ENCODE measurements at places on chromosomes 2 and 18. TPM values are rescaled to one million over a fixed set of nuclear protein-coding genes. Genes with fewer than 3 reads are reported as not detected.

- DNase-seq = no peak
- H3K27me3 ChIP-seq = no peaks in the 10 kb centered on the region
- H3K4me1 ChIP-seq = peaks cover 36% of the 10 kb centered on the region
- H3K4me3 ChIP-seq = no peak overlapping the region
- H3K36me3 ChIP-seq = no peaks in the 10 kb centered on the region
Measured at GRCh38 chr18:77002496-77002895, 130.1 kb downstream of the MBP start.

- H3K4me1 ChIP-seq = peaks cover 12% of the 10 kb centered on the region
- no peaks in the 10 kb centered on the region for H3K27me3 ChIP-seq
- H3K36me3 ChIP-seq = no peaks in the 10 kb centered on the region
- no peak for DNase-seq
- H3K27ac ChIP-seq = peak overlapping the region; percentile 41
Measured at GRCh38 chr18:28485918-28486317, 309.0 kb upstream of the CDH2 start.

GRCh38 chr18:32623563-32623962, 149.3 kb downstream of the KLHL14 start:
- H3K36me3 ChIP-seq = no peaks in the 10 kb centered on the region
- H3K27me3 ChIP-seq = no peaks in the 10 kb centered on the region
- no peak for DNase-seq
- no peaks in the 10 kb centered on the region for H3K4me1 ChIP-seq
- no peak overlapping the region for H3K27ac ChIP-seq

DNA sequence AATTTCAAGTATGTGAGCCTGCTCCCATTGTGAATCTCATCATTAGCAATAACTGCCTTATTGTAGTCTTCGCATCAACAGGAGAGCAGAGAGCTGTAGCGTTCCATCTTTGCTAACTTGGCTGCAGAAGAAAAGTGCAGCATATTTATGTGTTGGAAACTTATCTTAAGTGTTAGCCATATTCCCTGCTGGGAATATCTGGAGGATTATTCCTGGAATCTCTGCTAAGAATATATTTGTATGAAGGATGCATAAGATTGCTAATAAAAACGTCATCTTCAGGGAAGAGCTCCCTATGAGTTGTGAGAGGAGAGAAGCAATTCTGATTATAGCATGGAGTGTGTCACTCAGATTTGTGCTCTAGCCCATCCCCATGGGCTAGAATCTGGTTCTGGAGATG, 115.1 kb upstream of the REG3G start:
- H3K36me3 ChIP-seq = no peaks in the 10 kb centered on the region
- no peaks in the 10 kb centered on the region for H3K4me1 ChIP-seq
- H3K27ac ChIP-seq = no peak overlapping the region
- DNase-seq = no peak
- no peak overlapping the region for H3K4me3 ChIP-seq

GRCh38 chr2:140504601-140505000, 1626.2 kb downstream of the LRP1B start:
- no peaks in the 10 kb centered on the region for H3K4me1 ChIP-seq
- no peak for DNase-seq

- no peak overlapping the region for H3K4me3 ChIP-seq
- no peaks in the 10 kb centered on the region for H3K27me3 ChIP-seq
- DNase-seq = no peak
- H3K36me3 ChIP-seq = no peaks in the 10 kb centered on the region
Measured at GRCh38 chr2:40752796-40753195, 300.9 kb upstream of the SLC8A1 start.

- H3K27me3 ChIP-seq = no peaks in the 10 kb centered on the region
- no peak overlapping the region for H3K27ac ChIP-seq
- H3K4me1 ChIP-seq = peaks cover 33% of the 10 kb centered on the region
- no peaks in the 10 kb centered on the region for H3K36me3 ChIP-seq
- no peak for DNase-seq
Measured at GRCh38 chr2:233242231-233242927, 9.1 kb upstream of the ATG16L1 start.

DNA sequence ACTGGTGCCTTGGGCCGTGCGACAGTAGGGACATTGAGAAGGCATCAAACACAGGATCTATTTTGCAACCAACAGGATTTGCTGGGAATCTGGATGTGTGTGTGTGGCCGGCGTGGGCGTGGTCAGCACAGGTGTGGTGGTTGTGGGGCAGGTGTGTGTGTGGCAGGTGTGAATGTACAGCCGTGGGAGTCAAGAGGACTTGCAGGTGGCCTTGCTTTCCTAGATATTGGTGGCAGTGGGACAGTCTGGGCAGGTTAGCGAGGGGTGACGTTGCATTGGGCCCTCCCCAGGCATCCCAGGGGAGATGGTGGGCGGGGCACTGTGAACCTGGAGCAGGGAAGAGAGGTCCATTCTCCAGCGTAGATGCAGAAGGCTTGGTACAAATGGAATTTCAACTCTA, 3.2 kb upstream of the LIMS2 start:
- H3K27ac ChIP-seq = no peak overlapping the region
- H3K4me3 ChIP-seq = no peak overlapping the region
- H3K27me3 ChIP-seq = peaks cover 45% of the 10 kb centered on the region
- DNase-seq = no peak
- H3K4me1 ChIP-seq = peaks cover 9% of the 10 kb centered on the region

GRCh38 chr2:235935773-235936172, 232.4 kb downstream of the GBX2 start:
- H3K4me3 ChIP-seq = no peak overlapping the region
- DNase-seq = no peak
- peaks cover 9% of the 10 kb centered on the region for H3K36me3 ChIP-seq
- peaks cover 6% of the 10 kb centered on the region for H3K4me1 ChIP-seq

DNA sequence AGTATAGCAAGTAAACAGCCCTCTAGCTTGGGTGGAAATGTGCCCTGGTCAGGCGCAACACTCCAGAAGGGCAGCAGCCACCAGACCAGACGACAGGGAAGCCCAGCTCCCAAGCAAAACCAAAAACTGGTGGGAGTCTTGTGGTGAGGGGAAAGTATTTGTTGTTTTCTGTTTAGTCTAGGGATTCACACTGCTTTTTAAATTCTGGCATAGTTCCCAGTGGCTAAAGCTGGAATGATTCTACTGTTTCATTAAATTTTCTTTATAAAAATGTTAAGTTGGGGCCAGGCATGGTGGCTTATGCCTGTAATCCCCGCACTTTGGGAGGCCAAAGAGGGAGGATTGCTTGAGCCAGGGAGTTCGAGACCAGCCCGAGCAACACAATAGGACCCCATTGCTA, 38.5 kb downstream of the MERTK start:
- H3K4me1 ChIP-seq = no peaks in the 10 kb centered on the region
- H3K27ac ChIP-seq = no peak overlapping the region
- H3K27me3 ChIP-seq = peaks cover 6% of the 10 kb centered on the region
- DNase-seq = no peak
- no peak overlapping the region for H3K4me3 ChIP-seq
- H3K36me3 ChIP-seq = no peaks in the 10 kb centered on the region

DNA sequence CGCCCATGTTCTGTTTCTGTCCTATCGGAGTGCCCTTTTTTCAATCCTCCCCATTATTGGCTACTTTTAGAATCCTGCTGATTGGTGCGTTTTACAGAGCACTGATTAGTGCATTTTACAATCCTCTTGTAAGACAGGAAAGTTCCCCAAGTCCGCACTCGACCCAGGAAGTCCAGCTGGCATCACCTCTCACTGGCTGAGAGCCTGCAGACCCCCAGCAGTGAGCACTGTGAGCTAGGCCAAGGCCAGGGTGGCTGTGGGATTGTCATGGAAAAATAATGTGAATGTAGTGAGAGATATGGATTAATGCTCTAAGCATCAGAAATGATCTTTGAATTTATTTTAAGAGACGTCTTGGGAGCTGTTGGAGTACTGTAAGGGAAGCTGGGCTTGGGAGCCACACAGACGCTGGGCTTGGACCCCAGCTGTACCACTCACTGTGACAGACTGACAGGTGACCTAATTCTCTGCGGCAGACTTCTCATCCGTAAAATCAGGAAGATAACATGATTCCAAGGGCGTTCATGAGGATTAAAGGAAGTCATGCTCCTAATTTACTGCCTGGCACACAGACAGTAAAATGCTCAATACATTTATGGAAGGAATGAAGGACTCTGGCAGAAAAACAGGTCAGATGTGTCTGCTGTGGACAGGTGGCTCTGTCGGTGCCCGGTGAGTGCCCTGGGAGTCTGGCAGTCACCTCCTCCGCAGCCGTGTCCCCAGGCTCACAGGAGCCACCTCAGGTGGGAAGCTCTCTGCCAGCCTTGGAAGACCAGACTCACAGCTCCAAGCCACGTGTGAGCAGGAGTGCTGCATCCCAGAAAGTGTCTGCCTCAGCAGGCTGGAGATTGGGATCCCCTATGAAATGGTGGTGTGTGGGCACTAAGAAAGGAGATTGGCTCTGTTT, 105.5 kb downstream of the FAM168B start:
- peaks cover 7% of the 10 kb centered on the region for H3K4me1 ChIP-seq
- peaks cover 4% of the 10 kb centered on the region for H3K27me3 ChIP-seq
- DNase-seq = no peak
- no peak overlapping the region for H3K4me3 ChIP-seq

DNA sequence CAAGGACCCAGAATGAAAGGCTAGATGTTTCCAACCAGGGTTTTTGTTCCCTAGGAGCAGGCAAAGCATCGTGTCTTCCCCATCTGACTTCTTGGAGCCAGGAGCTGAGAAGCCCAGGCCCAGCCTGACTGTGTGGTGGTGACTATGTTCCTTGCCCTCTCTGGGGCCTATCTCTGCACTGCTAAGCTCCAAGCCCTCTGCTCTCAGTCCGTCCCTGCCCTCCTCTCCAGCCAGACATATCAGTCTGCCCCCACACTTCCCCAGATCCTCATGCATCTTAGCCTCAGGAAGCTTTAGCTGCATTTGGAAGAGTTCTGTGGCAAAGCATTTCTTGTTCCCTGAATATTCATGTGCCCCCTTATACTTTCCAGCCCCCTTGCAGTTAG, 196.6 kb downstream of the CYP26B1 start:
- no peak overlapping the region for H3K27ac ChIP-seq
- H3K4me3 ChIP-seq = no peak overlapping the region
- H3K36me3 ChIP-seq = peaks cover 2% of the 10 kb centered on the region

DNA sequence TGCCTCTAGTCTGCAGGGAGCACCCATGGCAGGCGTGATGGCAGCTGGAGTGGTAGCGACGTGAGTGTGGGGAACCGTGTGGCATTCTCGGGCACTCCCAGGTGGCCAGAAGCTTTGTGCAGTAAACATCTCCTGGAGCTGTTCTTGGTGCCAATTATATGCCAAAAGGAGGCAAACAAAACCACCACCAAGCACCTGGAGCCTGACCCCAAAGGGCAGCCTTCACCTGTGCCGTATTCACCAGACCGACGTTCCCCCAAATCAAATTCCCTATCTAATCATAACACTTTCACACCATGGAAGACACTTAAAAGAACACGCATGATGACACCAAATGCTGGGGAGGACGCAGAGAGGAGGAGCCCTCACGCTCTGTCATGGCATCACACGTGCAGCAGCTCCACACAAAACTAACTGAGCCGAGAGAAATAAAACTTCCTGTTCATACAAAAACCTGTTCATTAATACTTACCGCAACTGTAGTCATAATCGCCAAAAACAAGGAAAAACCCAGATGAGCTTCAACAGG, 123.6 kb downstream of the EIPR1 start:
- H3K36me3 ChIP-seq = peaks cover 21% of the 10 kb centered on the region
- H3K27ac ChIP-seq = peak overlapping the region; percentile 70
- peaks cover 4% of the 10 kb centered on the region for H3K4me1 ChIP-seq
- DNase-seq = no peak
- H3K27me3 ChIP-seq = no peaks in the 10 kb centered on the region
- no peak overlapping the region for H3K4me3 ChIP-seq

CAVIN2 gene
- total RNA-seq = not detected

GPR75 gene
- 3.9 TPM for total RNA-seq

KCNJ3 gene
- total RNA-seq = not detected

REEP1 gene
- total RNA-seq = not detected

ACOXL gene
- total RNA-seq = 2.5 TPM

MAP3K19 gene
- not detected for total RNA-seq

B3GNT7 gene
- total RNA-seq = 12.6 TPM

Data from natural killer cell treated with Interleukin-12 subunit alpha and Interleukin-12 subunit beta and Interleukin-15 and Interleukin-18, amount 100 ng/mL, for 72 hours (primary cell).